Activated CD4-positive, CD25-positive, alpha-beta regulatory T cell treated with anti-CD3 and anti-CD28 coated beads, Interleukin-2, amount 50 U/mL, for 24 hours (primary cell): ENCODE measurements at places on chromosomes 3 and 15.

GRCh38 chr15:64464276-64465005 is 4.1 kb downstream of the ZNF609 start:
- no peak for ATAC-seq

GRCh38 chr3:103947062-103947461 is 1419.6 kb upstream of the ALCAM start:
- no peak for ATAC-seq

GRCh38 chr3:58323529-58324390 is 8.9 kb upstream of the PXK start:
- peak; percentile 74 for ATAC-seq

DNA sequence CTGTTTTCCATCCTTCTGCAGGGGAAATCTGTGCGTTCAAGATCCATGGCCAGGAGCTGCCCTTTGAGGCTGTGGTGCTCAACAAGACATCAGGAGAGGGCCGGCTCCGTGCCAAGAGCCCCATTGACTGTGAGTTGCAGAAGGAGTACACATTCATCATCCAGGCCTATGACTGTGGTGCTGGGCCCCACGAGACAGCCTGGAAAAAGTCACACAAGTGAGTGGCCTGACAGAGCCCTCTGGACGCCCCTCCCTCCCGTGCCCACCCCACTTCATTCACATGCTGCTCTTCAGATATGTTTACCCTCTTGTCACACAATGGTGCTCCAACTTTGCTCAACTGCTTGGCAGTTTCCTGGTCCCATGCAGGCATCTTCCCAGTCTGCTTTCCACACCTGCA is 274.3 kb upstream of the TRIM42 start:
- no peak for ATAC-seq

- peak; percentile 6 for ATAC-seq
Observed at GRCh38 chr15:40063563-40064011, 24.6 kb upstream of the SRP14 start.

DNA sequence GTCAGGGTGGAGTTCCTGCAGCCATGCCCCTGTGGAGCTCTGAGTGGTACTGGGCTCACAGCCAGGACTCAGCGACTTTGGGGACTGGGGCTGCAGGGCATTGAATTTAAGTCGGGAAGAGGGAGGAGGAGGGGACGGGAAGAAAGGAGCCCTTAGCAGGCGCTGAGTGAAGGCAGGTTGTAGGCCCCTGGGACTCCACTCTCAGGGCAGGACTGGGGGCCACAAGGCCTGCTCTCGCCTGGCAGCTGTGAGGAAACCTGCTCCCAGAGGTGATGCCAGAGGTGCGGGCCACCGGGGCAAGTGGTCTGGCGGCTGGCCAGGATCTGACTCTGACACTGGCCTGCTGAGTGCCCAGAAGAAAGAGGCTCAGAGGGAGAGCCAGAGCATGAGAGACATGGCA is 73.5 kb downstream of the EPHB3 start:
- no peak for ATAC-seq

- no peak for ATAC-seq
Observed at GRCh38 chr15:26132811-26133210, 269.7 kb upstream of the ATP10A start.

DNA sequence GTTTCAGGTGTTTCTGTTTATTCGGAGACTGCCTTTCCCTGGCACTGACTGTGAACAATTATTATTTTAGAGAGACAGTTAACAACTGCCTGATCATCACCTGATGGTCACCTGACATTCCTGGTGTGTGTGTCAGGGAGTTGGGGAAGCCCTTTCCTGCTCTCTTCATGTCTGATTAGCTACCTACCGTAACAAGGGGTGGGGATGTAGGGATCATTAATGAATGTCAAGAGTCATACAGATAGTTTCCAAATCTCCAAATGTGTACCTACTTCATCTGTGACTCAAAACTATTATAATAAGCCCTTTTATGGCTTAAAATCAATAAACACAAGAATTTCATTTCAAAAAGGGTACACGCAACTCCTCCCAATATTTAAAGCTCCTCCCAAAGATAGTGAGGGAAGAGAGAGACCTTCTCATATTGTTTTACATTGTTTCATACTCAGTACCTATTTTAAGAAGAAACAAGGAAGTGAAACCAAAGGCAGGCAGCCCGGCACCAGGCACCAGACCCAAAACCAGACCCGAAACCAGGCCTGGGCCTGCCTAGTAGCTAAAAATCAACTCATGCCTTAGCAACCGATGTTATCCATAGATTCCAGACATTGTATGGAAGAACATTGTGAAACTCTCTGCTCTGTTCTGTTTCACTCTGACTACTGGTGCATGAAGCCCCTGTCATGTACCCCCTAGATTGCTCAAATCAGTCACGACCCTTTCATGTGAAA is 844.9 kb upstream of the ALCAM start:
- ATAC-seq = no peak

DNA sequence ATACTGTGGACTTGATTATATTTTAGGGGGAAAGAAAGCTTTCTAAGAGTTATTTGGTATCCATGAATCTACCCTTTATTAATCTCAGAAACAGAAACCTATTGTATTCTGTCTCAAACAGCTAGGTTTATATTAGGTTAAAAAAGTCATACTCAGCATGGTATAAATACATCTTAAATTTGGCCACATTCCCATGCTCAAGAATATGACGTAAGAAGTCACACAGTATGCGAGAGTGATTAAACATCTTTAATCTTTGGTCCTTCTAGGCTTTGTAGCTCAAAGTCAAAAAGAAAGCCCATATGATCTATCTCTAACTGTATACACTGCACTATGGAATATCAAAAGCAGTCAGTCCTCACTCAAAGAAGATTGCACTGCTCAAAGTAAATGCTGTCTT is 131.4 kb downstream of the EPHA3 start:
- no peak for ATAC-seq

DNA sequence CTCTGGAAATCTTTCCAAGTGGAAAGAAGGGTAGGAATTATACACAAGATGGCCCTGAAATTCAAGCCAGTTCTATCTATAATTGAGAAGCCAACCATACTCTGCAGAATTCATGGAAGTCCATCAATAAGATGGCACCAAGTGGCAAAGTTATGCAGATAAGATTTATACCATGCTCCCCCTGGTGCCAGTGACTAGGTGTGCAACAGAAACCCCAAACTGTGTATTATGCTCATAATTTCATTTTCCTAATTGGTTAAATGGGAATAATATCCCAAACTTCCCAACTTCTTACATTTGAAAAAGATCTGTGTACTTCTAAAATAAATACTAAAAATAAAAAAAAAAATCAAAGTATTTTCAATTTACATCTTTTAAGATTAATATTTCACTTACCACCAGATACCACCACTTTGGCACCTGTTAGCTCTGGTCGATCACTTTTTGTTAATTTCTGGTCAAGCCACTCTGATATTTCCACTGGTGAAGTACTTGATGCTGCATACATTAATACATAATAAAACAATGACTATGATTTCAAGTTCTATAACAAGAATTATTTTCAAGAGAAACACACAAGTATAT is 25.9 kb downstream of the ETFA start:
- ATAC-seq = no peak

DNA sequence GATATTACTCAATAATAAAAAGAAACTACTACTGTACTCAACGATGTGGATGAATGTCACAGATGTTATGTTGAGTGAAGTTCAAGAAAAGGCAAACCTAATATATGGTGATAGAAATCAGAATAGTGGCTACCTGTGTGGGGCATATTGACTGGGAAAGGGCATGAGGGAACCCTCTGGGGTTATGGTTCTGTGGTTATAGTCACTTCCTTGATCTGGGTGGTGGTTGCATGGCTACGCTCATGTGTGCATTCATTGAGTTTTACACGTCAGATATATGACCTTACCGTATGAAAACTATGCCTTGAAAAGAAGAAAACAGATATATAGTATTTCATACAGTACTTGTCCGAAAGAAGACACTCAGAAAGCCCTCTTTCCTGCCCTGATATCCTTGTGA is 331.0 kb upstream of the LRRFIP2 start:
- no peak for ATAC-seq
